Activated naive CD8-positive, alpha-beta T cell treated with anti-CD3 and anti-CD28 coated beads, Interleukin-2, amount 10 ng/mL, durations not matched to agents 7 days and 5 days (primary cell): ENCODE measurements at places on chromosomes 11 and 22.

DNA sequence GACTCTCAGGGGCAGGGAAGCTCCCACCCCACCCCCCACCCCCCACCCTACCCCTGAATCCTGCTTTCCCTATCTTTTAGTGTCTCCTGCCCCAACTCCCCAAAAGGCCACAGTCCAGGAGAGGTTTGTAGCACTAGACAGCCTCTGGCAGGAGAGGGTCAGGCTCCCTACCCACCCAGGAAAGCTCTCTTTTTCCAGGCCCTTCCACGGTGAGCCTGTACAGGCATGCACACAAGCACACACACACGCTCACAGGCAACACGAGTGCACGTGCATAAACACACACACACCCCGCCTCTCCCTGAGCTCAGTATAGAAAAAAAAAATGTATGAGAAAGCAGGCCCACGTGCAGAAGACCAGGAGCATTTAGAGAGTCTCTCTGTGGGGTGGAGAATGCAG is 414.0 kb downstream of the MN1 start:
- H3K36me3 ChIP-seq: no peaks in the 10 kb centered on the region
- peaks cover 9% of the 10 kb centered on the region for H3K27me3 ChIP-seq
- H3K27ac ChIP-seq: no peak overlapping the region
- peaks cover 2% of the 10 kb centered on the region for H3K4me1 ChIP-seq

GRCh38 chr11:1508986-1509385 is 22.4 kb upstream of the MOB2 start:
- peaks cover 1% of the 10 kb centered on the region for H3K36me3 ChIP-seq
- no peak overlapping the region for H3K4me3 ChIP-seq
- no peak for DNase-seq
- no peaks in the 10 kb centered on the region for H3K27me3 ChIP-seq
- H3K27ac ChIP-seq: no peak overlapping the region

DNA sequence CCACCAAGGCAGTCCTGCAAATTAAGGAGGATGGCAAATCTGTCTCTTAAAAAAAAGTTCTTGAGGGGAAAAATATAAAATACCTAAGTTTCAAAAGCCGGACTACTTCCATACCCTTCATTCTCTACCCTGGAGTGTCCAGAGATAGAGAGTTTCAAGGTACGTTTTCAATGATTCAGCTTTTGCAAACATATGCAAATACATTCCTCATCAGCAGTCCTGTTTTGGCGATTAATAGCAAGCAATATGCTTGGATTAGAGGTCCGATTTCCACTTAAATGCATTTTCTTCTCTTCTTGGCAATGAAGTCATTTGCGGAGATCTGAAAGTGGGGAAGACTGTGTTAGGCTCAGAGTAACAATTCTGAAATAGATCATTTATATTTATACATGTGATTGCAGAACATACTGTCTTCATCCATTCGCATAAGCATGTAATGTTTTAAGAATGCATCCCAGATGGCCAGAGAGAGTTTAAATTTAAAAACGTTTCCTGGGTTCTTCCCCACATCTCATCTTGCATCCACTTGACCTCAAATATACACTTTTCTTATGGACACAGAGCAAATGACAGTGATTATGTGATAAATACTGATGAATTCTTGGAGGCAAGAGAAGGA is 13.8 kb upstream of the TFIP11 start:
- H3K4me1 ChIP-seq: peaks cover 3% of the 10 kb centered on the region
- no peak overlapping the region for H3K4me3 ChIP-seq
- H3K27me3 ChIP-seq: no peaks in the 10 kb centered on the region
- peaks cover 20% of the 10 kb centered on the region for H3K36me3 ChIP-seq

DNA sequence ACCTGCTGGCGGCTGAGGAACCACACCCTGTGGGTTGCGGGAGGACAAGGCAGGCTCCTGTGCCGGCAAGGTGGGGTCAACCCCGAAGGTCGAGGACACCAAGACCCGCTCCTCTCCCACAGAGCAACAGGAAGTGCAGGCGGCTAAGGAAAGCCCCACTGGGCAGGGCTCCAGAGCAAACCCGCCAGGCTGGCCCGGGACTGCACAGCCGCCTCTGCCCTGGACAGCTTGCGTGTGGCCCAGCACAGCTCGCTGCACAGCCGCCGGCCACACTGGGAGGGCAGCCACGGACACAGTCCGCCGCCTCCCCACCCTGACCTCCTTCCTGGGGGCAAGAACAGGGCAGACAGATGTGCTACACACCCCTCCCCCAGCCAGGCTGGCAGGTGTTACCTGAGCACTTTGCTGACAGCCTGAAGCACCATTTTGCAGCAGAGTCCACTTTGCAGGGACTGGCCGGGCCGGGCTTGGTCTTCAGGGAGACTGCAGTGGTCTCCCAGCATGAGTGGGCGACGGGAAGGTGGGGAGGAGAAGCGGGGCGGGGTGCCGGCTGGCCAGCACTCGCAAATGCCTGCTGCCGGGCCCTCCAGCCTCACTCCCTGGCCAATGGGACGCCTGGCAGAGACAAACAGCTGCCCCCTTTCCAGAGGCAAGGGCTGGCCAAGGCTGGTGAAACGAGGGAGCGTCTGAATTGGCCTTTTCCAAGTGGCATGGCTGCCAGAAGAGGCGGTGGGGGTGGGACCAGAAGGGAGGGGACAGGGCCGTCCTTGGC is at the start of gene MOB2:
Gene MOB2 (minus strand): TSS at position 726 of the 772 bp plus-strand sequence. CDS start 223 bp downstream, at position 503.
- no peak within 1 kb of the TSS for H3K27ac ChIP-seq
- H3K4me1 ChIP-seq: no peaks in the 10 kb centered on the region
- no peak for DNase-seq

DNA sequence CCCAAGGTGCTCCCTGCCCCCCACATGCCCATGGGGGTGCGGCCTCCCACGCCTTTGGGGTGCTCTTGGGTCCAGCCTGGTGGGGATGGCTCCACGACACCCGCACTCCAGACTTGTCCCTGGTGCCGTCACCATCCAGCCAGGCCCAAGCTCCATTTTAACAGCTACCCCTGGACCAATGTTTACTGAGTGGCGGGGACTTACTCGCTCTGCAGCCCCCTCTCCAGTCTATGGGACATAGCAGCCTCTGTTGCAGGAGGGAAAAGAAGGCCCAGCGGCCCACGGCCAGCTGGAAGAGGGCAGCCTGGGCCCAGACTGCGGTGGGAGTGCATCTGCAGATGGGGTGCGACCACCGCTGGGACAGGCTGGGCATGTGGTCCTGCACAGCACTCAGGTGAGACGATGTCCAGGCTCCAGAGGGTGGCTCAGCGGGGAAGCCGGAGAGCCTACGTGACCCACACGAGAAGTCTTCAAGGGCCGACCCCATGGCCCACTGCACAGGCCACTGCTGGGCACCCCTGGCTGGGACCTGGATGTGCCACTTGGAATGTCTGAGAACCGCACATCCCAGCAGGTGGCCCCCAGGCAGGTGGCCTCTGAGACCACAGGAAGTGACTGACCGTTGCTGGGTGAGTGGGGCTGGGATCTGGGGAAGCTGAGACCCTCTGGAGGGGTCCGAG is 18.1 kb downstream of the IL17REL start:
- peaks cover 3% of the 10 kb centered on the region for H3K27me3 ChIP-seq
- DNase-seq: no peak
- no peaks in the 10 kb centered on the region for H3K36me3 ChIP-seq
- no peak overlapping the region for H3K27ac ChIP-seq
- peaks cover 6% of the 10 kb centered on the region for H3K4me1 ChIP-seq

DNA sequence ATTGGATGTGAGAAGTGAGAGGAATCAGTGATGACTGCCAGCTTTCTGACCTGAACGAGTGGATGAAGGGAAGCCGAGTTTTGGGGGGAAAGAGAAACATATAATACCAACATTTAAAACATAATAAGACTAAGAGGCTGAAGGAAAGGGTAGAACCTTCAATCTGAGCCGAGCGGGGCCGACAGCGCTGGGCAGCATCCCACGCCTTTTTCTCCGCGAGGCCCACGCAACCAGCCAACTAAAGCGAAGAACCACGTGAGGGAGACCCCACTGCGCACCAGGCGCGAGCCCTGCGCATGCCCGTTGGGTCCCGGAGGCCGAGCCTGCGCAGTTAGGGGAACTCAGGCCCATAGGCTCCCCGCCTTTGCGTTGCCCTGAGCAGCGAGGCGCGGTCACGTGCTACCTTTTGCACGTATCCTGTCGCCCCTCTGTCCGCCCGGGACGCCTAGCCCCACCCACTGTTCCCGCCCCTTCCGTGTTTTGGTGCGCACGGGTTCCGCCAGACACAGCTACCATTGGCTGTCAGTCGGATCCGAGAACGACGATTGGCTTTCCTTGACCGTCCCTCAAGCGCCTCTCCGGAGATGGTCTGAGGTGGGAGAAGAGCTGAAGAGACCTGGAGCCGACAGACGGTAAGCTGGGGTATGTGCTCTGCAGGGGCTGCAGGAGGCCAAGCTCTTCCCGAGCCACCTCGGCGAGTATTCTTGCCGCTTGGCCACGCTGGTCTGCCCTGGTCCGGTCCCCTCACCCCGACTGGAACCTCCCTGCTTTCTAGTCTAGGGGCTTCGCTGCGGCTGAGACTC is at the start of gene HINFP:
Gene HINFP (plus strand): TSS at position 573 of the 803 bp plus-strand sequence. CDS start 5,365 bp downstream, outside the sequence.
- peak within 1 kb of the TSS; percentile 93 for H3K4me3 ChIP-seq
- peak; percentile 97 for DNase-seq
- H3K27me3 ChIP-seq: no peaks in the 10 kb centered on the region
- H3K36me3 ChIP-seq: peaks cover 13% of the 10 kb centered on the region

DNA sequence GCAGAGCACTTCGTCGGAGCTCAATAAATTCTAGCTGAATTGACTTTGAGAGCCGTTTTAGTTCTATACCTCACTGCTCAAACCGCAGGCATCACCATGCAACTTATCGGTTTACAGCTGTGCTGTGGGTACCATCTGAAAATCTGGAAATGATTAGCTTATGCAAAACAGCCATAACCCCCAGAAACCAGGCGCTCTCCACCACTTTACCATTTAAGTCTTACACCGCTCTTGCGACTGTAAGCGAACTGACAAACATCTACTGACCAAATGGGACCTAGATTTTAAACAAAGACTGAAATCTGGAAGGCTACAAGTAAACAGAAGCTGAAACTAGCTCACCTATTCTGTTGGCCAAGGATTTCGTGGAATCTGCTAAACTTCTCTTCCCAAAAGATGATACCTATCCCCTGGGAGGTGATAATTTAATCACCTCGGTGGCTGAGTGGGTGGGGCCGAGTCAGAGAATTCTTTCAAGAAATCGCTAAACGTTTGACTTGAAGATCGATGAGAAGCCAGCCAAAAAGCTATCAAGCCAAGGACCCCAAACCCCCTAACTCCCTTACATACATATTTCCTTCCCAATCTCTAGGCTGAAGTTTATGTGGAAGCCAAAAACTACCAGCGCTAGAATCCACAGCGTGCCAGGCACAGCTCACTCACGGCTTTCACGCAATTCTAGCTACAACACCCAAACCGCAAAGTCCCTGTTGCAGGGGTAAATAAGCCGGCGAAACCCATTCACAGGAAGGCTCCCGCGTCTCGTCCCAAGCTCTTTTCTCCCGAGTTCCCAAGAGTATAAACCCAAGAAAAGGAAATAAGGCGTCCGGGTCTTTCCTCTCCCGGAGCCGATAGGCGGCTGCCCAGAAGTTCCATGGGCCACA is 644 bp downstream of the SPTY2D1 start:
- no peaks in the 10 kb centered on the region for H3K27me3 ChIP-seq
- H3K4me3 ChIP-seq: peak overlapping the region; percentile 91
- H3K27ac ChIP-seq: peak overlapping the region; percentile 98
- peaks cover 3% of the 10 kb centered on the region for H3K36me3 ChIP-seq
- H3K4me1 ChIP-seq: peaks cover 14% of the 10 kb centered on the region

- no peak overlapping the region for H3K27ac ChIP-seq
- no peak for DNase-seq
- H3K4me3 ChIP-seq: no peak overlapping the region
- H3K27me3 ChIP-seq: peaks cover 4% of the 10 kb centered on the region
- H3K36me3 ChIP-seq: no peaks in the 10 kb centered on the region
- H3K4me1 ChIP-seq: no peaks in the 10 kb centered on the region
Observed at GRCh38 chr11:111114091-111114490, 131.4 kb upstream of the POU2AF2 start.

DNA sequence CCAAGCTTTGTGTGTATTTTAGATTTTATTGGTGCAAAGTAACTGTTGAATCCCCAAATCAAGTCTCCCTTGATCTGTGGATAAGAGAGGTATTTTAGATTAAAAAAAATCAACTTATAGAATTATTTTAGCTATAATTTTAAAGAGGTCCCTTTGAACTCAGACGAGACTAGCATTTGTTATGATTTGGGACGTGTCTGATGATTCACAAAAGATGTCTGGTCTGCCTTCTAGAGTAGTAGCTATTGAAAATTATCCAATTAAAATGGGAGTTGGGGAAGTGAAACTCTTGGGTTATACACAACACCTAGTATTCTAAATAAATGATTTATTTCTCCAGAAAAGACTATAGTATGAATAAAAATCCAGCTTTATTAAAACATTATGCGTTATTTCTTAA is 227.9 kb upstream of the GRIA4 start:
- H3K4me1 ChIP-seq: no peaks in the 10 kb centered on the region
- DNase-seq: no peak
- H3K4me3 ChIP-seq: no peak overlapping the region

DNA sequence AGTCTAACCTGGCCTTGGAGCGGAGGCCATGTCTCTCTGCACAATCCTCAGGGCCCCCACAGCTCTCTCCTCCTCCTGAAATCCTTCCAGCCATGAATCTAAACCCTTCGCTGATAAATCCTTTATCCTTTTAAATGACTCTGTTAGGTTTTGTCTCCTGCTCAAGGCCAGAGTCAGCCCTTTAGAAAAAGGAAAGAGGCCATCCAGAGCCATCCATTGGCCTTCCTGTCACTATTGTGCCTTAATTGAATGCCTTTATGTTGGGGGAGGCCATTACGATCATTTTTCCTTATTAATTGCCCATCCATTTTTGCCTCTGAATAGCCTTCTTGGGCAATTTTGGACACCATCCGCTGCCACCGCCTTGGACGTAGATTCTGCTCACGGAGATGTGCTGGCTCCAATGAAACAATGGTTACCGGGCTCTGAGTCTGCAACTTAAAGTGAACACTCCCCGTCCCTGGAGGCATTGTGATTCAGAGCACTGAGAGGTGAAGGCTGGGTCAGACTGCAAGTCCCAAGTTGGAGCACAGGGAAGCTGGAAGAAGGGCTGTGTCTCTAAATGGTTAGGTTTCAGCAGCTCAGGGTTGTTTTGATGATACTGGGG is 213.0 kb upstream of the E2F8 start:
- H3K27ac ChIP-seq: no peak overlapping the region
- H3K4me1 ChIP-seq: no peaks in the 10 kb centered on the region
- H3K27me3 ChIP-seq: peaks cover 5% of the 10 kb centered on the region
- H3K36me3 ChIP-seq: no peaks in the 10 kb centered on the region
